Stimulated activated CD4-positive, alpha-beta T cell treated with anti-CD3 and anti-CD28 coated beads, Interleukin-1b, Interleukin-23, amount 100 ng/mL, for 48 hours (primary cell): ENCODE measurements at places on chromosomes 2 and 18.

- DNase-seq, result no peak
Observed at GRCh38 chr18:79604913-79605880, 74.4 kb upstream of the CTDP1 start.

- peak; percentile 8 for DNase-seq
Observed at GRCh38 chr2:232761301-232761907, 15.0 kb downstream of the KCNJ13 start.

GRCh38 chr2:7437141-7437540 is 519.9 kb downstream of the RNF144A start:
- no peak for DNase-seq

DNA sequence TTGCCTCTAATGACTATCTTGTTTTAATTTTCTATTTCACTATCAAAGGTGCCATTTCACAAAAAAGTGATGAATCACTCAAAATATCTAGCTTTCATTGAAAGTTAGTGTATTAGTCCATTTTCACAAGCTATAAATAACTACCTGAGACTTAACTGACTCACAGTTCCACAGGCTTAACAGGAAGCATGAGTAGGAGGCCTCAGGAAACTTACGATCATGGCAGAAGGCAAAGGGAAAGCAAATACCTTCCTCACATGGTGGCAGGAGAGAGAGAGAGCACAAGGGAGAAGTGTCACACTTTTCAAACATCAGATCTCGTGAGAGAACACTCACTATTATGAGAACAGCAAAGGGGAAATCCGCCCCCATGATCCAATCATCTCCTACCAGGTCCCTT is 1220.4 kb upstream of the ZEB2 start:
- peak; percentile 1 for DNase-seq

- no peak for DNase-seq
Observed at GRCh38 chr2:232116852-232117251, 155.3 kb downstream of the DIS3L2 start.

GRCh38 chr2:42360493-42360889 is 526 bp downstream of the COX7A2L start:
- no peak for DNase-seq

GRCh38 chr18:6682437-6683111 is 46.9 kb upstream of the ARHGAP28 start:
- DNase-seq, result no peak

- no peak for DNase-seq
Observed at GRCh38 chr2:83572400-83572799, 886.7 kb downstream of the SUCLG1 start.
